Activated T-cell treated with anti-CD3 and anti-CD28 coated beads for 48 hours (primary cell): ENCODE measurements at places on chromosomes 13 and 19.
A peak's percentile ranks its signal among the peaks of the same experiment; 100 is the strongest.

GRCh38 chr13:48595431-48596429 is 58.0 kb upstream of the CYSLTR2 start:
- DNase-seq, result peak; percentile 21

DNA sequence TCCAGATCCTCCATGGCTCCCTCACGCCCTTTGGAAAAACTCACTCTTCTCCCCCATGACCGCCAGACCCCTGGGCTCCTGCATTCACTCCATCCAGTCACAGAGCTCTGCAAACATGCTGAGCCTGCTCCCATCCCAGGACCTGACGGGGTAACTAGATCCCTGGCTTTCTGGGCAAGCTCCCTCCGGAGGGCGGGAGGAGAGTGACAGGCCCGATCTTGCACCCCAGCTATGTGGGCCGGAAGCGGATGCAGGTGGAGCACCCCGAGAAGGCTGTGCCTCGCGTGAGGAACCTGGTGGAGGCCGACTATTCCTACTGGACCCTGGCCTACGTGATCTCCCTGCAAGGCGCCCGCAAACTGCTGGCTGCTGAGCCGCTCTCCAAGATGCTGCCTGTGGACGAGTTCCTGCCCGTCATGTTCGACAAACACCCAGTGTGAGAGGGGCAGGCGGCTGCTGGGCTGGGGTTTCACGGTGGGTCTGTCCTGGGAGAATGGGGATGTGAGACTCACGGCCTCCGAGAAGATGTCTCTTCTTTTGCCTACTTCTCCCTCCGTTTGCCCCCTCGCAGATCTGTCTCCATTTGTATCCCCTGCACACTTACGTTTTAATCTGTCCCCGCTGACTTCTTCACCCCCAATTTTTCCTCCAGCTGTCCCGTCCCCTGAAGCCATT is 25.2 kb downstream of the COLGALT1 start:
- DNase-seq, result no peak

- no peak for DNase-seq
These were observed 1.6 kb downstream of the PPP1R13L start for GRCh38 chr19:45403272-45403671.

- no peak for DNase-seq
These were observed 2.1 kb downstream of the ATP12A start for GRCh38 chr13:24682353-24682752.

DNA sequence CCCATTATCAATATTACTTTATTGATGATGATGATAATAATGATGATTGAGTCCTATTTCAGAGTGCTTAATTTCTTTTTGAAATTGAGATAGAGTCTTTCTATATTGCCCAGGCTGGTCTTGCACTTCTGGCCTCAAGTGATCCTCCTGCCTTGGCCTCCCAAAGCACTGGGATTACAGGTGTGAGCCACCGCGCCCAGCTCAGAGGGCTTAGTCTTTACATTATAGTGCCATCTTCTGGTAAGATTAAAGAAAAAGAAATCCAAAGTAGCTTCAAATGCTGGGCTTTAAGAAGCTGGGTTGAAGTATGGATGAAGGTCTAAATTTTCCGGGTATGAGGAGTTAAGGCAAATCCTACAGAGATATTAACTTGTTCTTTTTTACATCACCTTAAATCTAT is 3.4 kb upstream of the ZNF333 start:
- peak; percentile 20 for DNase-seq

- DNase-seq, result no peak
These were observed 11.7 kb downstream of the KCNRG start for GRCh38 chr13:50026788-50027473.

DNA sequence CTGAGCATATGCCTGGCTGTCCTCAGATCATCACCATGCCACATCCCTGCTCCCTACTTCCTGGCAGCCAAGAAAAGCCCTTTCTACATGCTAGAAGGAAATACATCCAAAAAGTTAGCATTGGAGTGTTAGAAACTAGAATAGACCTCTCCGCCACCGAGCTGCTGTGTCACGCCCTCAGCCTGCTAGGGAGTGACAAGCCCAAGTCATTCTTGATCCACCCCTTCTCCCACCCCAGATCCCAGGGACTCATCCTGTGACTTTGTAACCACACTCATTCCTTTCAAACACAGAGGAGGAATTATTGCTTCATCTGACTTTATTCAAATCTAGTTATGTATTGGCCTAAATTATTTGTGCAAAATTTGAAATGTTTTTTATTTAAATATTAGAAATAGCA is 45.3 kb downstream of the POLR1D start:
- no peak for DNase-seq

- no peak for DNase-seq
These were observed 591.5 kb upstream of the PCDH9 start for GRCh38 chr13:67821606-67822005.

DNA sequence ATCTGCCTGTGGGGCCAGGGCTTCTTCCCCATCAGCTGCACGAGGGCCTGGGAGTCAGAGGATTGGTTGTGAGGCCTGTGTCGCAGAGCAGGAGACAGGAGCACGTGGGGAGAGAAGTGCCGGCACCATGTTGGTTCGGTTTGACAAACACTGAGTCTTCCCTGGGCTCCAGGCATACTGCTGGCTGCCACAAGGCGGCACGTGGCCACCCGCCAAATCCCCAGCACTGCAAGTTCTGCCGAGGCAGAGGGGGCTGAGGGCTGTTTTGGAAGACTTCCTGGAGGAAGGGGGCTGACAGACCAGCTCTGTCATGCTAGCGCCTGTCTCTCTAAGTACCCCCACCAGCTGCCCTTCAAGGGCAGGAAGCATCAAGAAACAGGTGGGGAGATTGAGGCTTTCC is 9.5 kb downstream of the SHANK1 start:
- no peak for DNase-seq

- no peak for DNase-seq
These were observed 6.7 kb downstream of the ZNF865 start for GRCh38 chr19:55611983-55612645.

DNA sequence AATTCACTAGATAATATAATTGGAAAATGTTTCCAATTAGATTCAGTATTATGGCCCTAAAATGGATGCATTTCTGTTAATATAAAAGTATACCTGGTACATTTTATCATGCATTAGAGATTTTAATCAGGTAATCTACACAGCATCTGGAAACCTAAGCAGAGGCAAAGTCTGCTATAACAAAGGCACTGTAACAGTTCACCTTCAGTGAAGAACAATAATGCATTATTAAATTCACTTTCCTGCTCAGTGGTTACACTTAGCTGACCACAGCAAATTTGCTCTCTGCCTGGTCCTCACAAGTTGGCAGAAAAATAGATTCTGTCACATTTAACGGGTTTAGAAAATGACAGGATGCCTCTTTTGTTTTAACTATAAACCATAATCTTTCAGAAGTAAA is 326.9 kb downstream of the DACH1 start:
- no peak for DNase-seq
